ENCODE measurements at places on chromosomes 3 and 15.

- DNase-seq: no peak
Measured at GRCh38 chr15:28044121-28044672, 54.9 kb downstream of the OCA2 start.

- DNase-seq: no peak
Measured at GRCh38 chr3:46293035-46293724, 50.9 kb downstream of the CCR3 start.

DNA sequence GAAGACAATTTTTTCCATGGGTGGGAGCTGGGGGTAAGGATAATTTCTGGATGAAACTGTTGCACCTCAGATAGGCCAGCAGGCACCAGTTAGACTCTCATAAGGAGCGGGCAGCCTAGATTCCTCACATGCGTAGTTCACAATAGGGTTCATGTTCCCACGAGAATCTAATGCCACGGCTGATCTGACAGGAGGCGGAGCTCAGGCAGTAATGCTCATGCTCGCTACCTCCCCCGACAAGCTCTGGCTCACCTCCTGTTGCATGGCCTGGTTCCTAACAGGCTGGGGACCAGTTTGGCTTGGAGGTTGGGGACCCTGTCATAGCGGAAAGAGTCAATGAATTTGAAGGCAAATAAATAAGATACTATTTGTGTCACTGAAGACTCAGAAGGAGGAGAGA, 105.5 kb downstream of the PLD1 start:
- no peak for DNase-seq

GRCh38 chr15:83898361-83898760, 244.4 kb downstream of the ADAMTSL3 start:
- no peak for DNase-seq

DNA sequence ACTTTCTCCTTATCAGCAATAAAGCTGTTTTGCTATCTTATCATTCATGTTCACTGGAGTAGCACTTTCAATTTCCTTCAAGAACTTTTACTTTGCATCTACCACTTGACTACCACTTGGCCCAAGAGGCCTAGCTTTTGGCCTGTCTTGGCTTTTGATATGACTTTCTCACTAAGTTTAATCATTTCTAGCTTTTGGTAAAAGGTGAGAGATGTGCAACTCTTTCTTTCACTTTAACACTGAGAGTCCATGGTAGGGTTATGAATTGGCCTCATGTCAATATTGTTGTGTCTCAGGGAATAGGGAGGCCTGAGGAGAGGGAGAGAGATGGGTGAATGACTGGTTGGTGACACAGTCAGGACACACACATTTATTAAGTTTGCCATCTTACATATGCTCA, 31.0 kb upstream of the FAM3D start:
- no peak for DNase-seq

DNA sequence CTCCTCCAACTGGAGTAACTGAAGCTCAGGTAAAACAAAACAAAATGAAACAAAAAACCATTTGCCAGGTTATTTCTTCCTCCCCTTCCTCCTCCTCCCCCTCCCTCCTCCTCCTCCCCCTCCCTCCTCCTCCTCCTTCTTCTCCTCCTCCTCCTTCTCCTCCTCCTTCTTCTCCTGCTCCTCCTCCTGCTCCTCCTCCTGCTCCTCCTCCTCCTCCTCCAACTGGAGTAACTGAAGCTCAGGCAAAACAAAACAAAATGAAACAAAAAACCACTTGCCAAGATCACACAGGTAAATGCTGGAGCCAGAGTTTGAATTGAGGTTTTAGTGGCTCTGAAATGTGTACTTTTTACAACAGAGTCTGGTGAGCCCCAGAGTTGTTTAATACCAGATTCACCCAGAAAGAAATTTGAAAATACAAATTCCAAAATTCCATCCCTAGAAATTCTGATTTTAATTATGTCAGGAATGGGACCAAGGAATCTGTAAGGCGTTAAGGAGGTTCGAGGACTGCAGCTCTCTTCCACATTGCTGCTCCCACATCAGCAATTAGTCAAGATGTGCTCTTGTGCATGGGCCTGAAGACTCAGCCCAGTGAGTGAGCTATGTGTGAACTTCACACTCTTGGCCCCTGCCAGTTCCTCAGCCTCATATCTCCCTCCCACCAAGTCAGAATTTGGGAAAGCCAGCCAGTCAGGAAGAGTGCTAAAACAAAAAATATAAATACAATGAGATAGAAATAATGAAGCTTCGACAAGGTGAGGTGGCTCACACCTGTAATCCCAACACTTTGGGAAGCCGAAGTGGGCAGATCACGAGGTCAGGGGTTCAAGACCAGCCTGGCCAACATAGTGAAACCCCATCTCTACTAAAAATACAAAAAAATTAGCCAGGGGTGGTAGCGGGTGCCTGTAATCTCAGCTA, 31.6 kb upstream of the ZNF770 start:
- DNase-seq: no peak

DNA sequence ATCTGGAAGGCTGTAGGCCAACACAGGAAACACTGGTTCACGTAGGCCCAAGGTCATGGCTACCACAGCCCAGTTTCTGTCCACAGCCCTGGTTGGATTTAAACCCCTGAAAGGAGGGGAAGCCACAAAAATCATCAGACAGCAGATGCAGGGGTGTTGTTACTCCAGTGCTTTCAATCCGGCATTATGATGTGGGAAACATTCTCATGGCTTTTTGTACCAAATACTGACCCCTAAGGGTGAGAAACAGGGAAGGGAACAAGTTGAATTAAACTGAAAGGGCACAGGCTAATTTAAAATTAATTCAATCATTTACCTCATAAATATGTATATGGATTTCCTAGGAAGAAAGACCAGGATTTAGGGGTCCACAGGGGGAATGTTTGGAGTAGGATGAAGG, 375.6 kb downstream of the CTNNB1 start:
- DNase-seq: no peak

Data from pulmonary artery endothelial cell (primary cell).